ENCODE measurements at places on chromosomes 1 and 21.

- DNase-seq = no peak
Observed at GRCh38 chr1:174225499-174226204, 66.3 kb downstream of the RABGAP1L start.

DNA sequence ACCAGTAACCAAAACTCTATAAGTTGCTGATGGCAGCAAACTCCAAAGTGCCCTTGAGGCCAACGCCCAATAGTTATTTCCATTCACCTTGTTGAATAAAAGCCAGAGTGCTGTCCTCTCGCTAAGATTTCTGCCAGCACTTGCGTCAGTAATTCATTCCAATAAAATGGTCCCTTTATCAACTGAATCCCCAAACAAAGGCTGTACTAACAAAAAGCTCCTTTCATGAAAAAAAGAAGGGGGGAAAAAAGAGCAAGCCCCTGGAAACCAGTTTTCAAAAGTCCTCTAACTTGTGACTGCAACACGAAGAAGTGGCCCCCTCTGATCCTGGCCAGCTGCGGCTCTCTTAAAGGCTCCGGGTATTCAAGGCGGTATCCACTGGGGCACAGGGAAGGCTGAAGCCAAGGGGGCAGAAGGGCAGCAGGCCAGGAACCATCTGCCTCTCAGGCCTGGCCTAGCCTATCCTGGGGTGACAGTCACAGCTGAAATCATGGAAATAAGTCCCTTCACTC is 55.8 kb upstream of the ZNF326 start:
- DNase-seq = no peak

- no peak for DNase-seq
Observed at GRCh38 chr1:226884966-226885820, 14.8 kb downstream of the PSEN2 start.

DNA sequence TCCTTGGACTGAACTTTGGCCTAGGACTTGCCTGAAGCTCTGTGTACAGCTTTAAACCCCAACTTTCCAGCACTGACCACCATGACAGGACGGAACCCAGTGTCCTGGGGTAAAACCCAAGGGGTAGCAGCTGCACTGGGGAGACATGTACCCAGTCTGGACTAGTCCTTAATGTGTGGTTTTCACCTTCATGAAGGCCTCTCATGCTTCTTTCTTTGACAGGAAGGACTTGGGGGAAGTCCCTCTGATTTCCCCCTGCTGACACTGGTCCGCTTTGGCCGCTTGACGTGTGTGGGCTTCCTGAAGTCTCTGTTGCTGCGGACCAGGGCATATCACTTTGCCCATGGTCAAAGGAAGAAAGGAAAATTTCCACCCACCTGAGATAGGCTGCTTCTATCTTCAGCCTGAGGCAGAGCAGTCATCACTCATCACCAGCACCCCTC is 66.3 kb upstream of the PRDX6 start:
- DNase-seq = no peak

DNA sequence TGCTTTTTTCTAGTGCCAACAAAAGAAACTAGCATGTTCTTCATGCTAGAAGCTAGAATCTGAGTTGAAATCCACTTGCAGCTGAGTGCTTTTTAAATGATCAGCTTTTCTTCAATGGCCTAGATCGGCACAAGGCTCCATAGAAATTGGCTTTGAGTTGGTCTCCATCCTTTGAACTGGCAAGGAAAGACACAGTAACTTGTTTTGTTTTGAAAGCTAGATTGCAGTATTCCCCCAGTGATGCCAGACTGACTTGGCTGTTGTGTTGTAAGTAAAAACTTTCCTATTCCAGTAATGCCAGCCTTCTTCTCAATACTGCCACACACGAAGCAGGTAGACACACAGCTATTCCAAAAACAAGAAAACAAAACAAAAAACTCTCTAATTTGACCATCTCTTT is 139.1 kb downstream of the FMN2 start:
- DNase-seq = no peak

GRCh38 chr1:199644912-199645311 is 382.6 kb upstream of the NR5A2 start:
- DNase-seq = no peak

DNA sequence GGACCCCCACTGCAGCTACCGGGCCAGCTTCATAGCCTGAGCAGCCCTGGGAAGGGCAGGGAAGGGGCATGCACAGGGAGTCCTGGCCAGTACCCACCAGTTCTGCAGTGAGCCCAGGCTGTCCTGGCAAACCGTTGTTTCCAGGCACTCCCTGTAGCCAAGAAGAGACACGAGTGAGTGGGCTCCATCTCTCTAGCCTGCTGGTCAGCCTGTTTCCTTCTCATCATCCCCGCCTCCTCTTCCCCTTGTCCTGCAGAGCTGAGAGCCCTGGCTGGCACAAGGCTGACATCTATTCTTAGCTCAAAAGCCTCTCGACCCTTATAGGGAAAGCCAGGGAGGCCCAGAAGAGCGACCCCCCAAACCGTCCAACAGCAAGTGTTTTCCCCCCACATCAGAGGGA is 28.7 kb downstream of the COL16A1 start:
- no peak for DNase-seq

DNA sequence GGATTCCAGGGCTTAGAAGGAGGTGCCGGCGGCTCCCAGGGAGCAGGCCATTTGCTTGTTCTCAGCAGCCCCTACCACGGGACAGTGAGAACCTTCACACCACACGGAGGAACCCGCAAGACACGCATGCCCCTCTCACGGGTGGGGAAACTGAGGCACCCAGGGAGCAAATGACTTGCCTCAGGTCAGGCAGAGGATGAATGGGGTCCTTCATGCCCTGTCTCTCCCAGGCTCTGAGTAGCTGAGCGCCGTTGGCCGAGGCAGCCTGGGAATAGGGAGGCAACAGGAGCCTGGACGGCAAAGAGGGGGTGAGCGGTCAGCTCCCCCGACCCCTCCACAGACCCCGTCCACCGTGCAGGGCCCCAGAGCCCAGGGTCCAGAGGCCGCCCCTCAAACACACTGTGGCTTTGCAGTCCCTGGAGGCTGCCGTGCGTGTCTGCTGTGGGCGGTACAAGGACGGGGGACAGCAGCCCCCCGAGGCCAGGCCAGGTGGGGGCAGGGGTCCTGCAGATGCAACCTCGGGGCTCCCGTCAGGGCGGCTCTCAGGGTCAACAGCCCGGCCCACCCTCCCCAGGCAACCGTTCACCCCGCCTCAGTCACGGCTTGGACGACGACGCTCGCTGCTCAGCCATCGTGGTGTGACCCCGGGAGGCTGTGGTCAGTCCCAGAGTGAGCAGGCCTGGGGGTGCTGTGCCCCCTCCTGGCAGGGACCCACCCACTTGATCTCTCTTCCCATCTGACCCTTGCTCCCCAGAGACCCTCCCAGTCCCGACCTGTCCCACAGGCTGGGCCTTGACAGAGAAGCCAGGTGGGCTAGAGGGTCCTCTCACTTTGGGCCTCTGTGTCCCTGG is 15.8 kb upstream of the COL6A2 start:
- DNase-seq = no peak

GRCh38 chr1:185477638-185478580 is 160.9 kb upstream of the IVNS1ABP start:
- DNase-seq = peak; percentile 13

- DNase-seq = no peak
Observed at GRCh38 chr21:35010447-35010846, 38.7 kb downstream of the RUNX1 start.

DNA sequence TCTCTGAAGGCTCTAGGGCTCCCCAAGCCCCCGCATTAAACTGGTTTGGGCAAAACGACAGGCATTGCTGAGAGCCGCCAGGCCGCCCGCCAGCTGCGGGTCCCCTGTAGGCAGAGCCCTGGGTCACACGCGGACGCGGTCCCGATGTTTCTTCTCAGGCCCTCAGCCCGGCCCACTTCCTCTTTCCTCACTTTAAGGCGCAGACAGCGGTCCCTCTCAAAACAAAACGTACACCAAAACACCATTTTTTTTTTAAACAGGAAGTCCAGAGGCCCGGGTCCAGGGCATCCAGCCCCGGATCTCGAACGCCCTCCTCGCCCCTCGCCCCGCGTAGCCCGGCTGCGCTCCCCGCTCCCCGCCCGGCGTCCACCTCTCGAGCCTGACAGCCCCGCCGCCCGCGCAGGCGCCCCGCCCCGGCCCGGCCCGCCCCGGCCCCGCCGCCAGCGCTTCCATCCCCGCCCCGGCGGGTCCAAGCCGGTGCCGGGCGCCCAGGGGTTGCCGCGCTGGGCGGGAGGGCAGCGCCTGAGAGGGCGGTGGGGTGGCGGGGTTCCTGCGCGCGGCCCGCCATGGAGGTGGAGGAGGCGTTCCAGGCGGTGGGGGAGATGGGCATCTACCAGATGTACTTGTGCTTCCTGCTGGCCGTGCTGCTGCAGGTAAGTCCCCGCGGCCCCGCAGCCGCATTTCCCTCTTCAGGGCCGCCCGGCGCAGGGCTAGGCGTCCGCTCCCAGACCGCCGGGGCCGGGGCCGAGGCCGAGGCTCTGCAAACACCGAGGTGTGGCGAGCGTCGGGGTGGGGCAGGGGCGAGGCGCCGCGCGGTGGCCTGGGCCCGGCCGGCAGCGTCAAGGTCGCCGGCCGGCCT is at the start of gene SLC22A15:
TSS of gene SLC22A15 (plus strand) at position 452 of the 859 bp plus-strand sequence. CDS start at position 567, 115 bp downstream.
- no peak for DNase-seq

DNA sequence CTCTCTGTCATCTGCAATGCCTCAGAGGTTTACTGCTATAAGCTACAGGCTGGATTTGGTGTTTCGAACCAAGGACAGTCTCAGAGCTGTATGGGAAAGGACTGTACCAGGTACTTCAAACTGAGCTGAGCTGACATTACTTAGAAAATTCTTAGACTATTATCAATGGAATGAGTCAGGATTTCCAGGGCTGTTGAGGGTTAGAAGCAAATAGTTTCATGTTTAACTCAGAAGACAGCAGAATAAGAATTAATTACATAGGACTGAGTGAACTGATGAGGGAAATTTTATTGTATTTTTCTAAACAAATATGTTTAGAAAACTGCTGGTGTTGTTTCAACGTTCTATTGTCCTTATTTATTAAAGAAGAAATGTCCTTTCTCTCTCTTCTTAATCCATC is 74.3 kb upstream of the CAPZB start:
- no peak for DNase-seq

GRCh38 chr1:13967707-13968106 is 267.7 kb downstream of the PRDM2 start:
- no peak for DNase-seq

GRCh38 chr1:189682591-189682990 is 795.1 kb downstream of the BRINP3 start:
- no peak for DNase-seq

- peak; percentile 78 for DNase-seq
Observed at GRCh38 chr1:50348449-50349241, 74.6 kb downstream of the DMRTA2 start.

Data from NCI-H1105 (cell line).